ENCODE measurements at places on chromosomes 5 and 9. TPM values are rescaled to one million over a fixed set of nuclear protein-coding genes. Genes with fewer than 3 reads are reported as not detected.
A peak's percentile ranks its signal among the peaks of the same experiment; 100 is the strongest.

Gene ARAP3
- polyA plus RNA-seq, result 3.7 TPM

- peak; percentile 68 for DNase-seq
Measured at GRCh38 chr9:25703701-25704357, 25.6 kb upstream of the TUSC1 start.

GRCh38 chr5:84032324-84032723 is 311.7 kb upstream of the HAPLN1 start:
- DNase-seq, result no peak

DNA sequence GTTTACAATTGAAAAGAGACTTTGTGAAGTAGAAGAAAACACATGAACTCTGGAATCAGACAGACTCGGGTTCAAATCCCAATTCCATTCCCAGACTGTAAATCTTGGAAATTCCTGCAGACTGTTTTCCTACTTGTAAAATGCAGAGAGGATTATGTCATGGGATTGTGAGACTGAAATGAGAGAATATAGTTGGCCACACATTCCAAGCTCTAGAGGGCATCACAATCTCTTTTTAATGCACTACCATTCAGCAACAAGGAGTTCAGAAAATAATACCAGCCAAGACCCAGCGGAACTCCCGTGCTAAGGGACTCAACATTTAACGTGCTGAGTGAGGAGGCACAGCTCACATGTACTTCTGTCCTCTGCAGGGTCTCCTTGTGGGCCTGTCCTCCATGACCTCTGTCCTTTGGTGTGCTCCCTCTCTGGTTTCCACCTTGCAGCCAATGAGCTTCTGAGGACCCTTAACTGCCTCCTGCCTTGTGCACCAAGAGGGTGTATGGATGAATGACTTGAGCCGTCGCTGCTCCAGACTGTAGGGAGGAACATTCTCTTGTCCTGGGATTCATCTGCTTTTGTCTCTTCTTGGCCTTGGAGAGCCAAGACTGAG is 263.5 kb downstream of the NTRK2 start:
- DNase-seq, result no peak

DNA sequence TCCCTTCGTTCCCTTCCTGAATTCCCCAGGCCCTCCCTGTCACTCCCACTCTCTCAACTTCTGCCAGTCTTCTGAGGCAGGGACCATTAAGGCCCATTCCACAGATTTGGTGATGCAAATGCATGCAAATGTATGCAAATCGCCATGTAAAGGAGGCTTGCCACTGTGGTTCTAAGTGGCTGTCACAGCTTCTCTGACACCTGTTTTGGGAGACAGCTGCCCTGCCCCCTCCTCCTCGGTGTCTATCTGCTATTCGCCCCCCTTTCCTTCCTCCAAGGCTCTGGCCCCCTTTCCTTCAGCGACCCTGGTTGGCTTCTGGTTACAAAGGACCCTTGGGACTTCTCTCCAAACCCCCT is 10.5 kb upstream of the ARAP3 start:
- no peak for DNase-seq

- no peak for DNase-seq
Measured at GRCh38 chr5:179225387-179225786, 119.9 kb downstream of the ADAMTS2 start.

Measured in foreskin keratinocyte (primary cell).